AG08395 (cell line): ENCODE measurements at places on chromosomes 1 and 21.

DNA sequence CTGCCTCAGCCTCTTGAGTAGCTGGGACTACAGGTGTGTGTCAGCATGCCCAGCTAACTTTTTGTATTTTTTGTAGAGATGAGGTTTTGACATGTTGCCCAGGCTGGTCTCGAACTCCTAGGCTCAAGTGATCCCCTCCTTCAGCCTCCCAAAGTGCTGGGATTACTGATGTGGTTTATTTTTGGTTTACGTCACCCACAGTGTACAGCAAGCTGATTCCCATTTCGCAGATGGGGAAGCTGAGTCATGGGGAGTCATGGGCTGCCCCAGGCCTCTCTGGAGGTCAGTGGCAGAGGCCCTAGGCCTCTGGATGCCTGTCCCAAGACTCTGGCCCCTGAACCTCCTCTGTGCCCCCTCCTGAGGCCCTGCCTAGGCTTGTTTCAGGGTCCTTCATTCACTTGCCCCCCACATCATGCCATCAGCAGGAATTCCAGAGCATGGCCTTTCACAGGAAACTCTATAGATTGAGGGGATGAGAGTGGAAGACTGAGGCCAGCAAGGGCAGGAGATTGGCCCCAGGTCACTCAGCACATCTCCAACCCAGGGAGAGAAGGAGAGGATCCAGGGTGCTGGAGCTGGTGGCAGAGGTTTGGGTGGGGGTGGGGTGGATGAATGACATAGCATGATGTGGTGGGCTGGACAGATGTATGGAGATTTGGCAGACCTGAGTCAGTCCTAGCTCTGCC lies 266.0 kb downstream of the PTPRU start:
- no peak for DNase-seq

- no peak for DNase-seq
These were observed 79.9 kb downstream of the SIPA1L2 start for GRCh38 chr1:232550007-232550406.

- peak; percentile 81 for DNase-seq
These were observed 6.0 kb upstream of the PIGC start for GRCh38 chr1:172449585-172450523.

GRCh38 chr1:2019172-2019543 lies at the start of gene GABRD:
Gene GABRD (plus strand): TSS chr1:2019345. CDS start chr1:2019424, 79 bp downstream.
- DNase-seq, result peak; percentile 36

DNA sequence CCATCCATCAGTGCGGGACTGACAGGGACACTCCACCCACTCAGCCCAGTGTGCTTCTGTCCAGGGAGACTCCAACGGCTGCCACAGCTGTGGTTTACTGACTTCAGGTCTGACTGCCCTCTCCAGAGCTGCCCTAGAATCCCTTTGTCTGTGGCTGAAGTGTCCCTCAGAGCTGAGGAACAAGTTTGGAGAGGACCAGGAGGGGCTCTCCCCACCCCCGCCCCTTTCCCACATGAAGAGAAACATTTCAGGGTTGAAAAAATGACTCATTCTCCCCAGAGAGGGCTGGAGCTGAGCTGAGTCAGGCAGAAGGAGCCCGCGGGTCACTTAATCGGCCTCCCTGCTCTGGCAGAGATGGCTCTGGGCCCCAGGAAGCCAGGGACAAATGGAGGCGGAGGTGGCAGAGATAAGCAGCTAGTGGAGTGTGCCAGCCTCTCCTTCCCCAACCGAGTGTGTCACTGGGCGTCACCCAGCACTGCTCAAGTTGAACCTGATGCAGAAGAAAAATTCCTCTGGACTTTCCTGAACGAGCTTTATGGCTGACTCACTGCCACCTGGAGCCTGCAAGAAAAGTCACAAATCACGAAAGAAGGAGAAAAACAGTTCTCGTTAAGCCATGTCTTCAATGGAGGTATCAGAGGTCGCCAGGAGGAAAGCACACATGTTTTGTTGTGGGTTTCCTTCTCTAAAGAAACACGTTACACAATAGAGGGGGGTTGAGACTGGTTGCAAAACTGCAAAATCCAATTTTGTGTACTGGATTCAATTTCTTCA lies 34.3 kb upstream of the ECE1 start:
- DNase-seq, result peak; percentile 90

GRCh38 chr21:25453524-25453923 lies 153.8 kb downstream of the MRPL39 start:
- no peak for DNase-seq

DNA sequence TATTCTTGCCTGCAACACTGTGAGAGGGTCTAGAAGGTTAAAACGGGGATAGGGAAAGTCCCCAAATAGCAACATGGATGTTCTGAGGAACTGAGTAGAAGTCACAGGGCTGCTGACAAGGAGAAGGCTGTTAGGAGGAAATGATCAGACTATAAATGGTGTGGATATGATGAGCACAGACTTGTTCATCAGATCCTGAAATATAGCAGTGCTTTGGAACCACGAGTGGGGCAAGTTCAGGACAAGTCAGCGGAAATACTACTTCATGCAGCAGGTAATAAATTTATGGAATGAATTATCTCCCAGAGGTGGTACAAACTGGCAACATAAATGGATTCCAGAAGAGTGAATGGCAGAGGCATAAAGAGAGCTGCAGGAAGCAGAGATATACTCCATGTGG lies 3.2 kb upstream of the KIAA0040 start:
- no peak for DNase-seq

DNA sequence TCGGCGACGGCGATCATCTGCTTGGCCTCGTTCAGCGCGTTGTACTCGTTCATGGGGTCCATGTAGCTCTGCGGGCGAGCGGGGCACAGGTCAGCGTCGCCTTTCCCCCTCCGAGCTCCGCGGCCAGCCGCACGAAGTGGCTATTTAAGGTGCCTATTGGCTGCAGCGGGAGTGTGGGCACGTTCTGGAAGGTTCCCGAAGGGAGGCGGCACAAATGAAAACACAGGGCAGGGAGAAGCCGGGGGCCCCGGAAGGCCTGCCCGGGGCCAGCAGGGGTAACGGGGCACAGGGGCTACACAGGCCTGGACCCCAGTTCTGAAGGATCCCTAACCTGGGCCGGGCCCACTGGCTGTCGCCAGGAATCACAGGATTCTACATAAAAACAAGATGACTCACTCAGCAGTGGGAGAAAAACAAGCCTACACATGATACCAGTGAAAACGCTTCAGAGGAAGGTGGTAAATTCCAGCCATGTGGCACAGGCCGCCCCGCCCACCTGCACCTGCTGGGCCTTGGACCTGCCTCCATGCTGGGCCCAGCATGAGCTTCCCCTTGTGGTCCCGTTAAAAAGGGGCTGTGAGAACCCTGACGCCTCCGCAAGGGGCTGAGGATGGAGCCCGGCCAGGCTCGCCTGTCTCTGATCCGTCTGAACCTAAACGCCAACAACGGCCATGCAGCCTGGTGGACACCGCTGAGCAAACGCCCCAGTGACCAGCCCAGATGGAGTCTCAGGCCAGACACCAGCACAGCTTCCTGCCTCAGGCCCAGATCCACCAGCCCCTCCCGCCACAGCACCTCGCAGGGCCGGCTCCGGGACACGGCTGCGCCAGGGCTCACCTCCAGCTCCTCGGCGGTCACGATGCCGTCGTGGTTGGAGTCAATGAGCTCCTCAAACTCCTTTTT lies 3.9 kb upstream of the TNFRSF4 start:
- DNase-seq, result no peak

DNA sequence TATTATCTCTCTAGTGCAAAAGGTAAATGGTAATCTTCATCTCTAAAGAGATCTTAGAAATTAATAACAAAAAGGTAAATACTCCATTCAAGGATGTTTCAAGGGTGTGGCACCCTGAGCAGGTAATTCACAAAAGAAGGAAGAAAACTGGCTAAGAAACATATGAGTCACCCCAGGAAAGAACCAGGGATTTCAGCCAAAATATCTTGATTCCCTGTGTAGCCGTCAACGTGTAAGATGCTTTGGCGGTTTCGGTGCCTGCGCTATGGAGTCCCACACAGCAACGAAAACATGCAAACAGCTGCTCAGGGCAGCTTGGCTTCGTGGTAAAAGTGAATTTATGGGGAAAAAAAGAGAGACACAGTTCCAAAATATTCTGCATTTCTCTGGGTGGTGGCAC lies 3.7 kb downstream of the ITGB2 start:
- no peak for DNase-seq

- peak; percentile 58 for DNase-seq
These were observed 43.5 kb downstream of the MAST2 start for GRCh38 chr1:45846931-45847330.

GRCh38 chr1:205706601-205707502 lies 26.5 kb upstream of the SLC45A3 start:
- DNase-seq, result no peak
